ENCODE measurements at places on chromosomes 1 and 21.

GRCh38 chr21:42567861-42568260, 54.2 kb downstream of the SLC37A1 start:
- DNase-seq = no peak

- no peak for DNase-seq
Measured at GRCh38 chr1:118100686-118101514, 84.1 kb downstream of the SPAG17 start.

DNA sequence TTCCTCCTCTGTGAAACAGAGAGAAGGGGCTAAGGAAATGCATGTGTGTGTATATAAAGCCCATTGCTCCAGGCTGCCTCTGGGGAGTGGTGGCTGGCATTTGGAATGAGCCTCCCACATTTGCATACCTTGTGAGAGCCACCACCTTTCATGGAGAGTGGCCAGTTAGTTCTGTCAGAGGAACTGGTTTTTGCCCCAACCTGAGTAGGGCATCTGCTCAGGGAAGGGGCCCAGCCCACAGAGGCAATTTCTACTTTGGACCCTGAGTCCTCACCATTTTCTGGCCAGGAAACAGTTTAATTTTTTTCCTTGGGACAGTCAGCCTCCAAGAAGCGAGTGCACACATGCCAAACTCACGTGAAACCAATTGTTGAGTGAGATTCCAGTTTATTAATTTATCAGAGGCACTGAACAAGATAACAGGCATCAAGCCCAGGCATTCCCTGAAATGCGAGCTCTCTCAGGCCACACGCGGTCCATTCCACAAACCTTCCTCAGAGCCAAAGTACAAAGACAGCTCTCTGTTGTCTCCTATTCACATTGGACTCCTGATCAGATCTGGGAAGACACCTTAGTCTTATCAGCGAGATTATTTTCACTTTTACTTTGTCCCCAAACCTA, 1.0 kb upstream of the SLC6A9 start:
- DNase-seq = no peak

- DNase-seq = no peak
Measured at GRCh38 chr1:43352881-43353280, 5.9 kb upstream of the CDC20 start.

GRCh38 chr1:64686828-64687724, 57.8 kb upstream of the RAVER2 start:
- peak; percentile 32 for DNase-seq

- DNase-seq = no peak
Measured at GRCh38 chr1:220269036-220269435, 3.2 kb downstream of the RAB3GAP2 start.
